Caudate nucleus (tissue), 63 donors: ENCODE measurements at places on chromosomes 1 and 21.
A peak's percentile ranks its signal among the peaks of the same experiment; 100 is the strongest.

GRCh38 chr1:234393190-234393589 is 19.9 kb downstream of the COA6 start:
- no peak for DNase-seq

GRCh38 chr1:199859491-199859933 is 168.0 kb upstream of the NR5A2 start:
- no peak for DNase-seq

- no peak for DNase-seq
Measured at GRCh38 chr1:26811708-26812107, 14.8 kb upstream of the ZDHHC18 start.

DNA sequence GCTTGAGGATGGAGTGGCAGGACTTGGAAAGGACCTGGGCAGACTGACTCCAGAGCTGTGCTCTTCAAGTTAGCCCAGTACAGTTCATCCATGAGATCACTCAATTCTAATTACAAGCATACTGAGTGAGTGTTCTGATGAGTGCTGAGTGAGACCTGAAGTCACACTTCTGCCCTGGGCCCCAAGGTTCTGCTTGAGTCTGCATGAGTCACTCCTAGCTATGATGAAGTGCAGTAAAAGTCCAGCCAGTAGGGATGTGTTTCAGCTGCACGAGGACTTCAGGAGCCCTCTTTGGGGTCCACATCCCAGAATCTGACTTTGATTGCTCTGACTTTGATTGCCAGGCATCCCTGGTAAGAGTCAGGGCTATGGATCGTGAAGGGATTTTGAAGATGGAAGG is 35.8 kb downstream of the PLEKHA6 start:
- no peak for DNase-seq

DNA sequence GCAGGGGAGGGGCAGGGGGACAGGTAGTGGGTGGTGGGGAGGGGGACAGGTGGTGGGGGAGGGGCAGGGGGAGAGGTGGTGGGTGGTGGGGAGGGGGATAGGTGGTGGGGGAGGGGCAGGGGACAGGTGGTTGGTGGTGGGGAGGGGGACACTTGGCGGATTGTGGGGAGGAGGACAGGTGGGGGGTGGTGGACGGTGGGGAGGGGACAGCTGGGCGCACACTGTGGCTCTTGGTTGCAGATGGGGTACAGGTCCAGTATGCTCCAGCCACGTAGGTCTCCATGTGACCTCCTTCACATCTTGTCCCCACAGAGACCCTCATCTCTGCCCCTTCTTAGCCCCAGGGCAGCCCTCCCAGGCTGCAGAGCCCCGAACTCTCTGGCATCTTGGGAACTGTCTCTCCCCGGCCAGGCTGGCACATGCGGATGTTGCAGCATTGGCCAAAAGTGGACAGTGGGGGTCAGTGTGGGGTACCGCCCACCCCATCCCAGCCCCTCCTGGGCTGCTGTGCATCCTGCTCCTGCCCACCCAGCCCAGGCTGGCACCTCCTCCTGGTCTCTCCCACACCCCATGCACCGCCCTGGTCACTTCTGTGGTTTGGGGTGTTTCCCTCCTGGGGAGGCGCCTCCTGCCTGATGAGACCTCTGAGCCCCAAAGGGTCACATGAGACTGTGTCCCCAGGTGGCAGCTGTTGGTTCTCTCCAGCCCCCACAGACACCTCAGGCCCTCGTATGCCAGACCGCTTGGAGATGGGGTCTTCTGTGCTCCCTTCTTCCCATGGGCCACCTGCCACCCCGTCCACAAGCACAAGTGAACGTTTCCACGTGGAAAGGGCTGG is 7.6 kb upstream of the SLC19A1 start:
- DNase-seq: no peak

- DNase-seq: peak; percentile 3
Measured at GRCh38 chr1:71047635-71048607, at the start of gene PTGER3. Gene PTGER3, minus strand, starts transcription at chr1:71047816. Its CDS starts 239 bp downstream, at chr1:71047577.

DNA sequence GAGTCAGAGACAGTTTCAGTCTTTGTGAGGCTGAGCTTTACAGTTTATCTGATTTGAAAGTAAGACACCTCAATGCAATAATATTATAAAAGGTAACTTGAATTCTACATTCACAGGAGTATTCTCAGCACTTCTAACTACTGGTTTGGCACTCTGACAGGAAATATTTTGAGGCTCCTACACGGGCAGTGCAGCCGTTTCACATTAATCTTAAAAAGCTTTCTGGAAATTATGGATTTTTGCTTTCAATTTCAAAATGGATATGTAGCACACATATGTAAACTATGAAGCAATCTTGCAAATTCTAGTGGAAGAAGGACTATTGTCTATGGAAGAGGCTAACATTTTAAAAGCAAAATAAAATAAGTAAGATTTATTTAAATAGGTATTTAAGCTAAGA is 262.9 kb upstream of the SNX7 start:
- DNase-seq: no peak
